Activated CD4-positive, alpha-beta T cell treated with anti-CD3 and anti-CD28 coated beads, Interleukin-2, amount 50 U/mL, for 1 hour (primary cell): ENCODE measurements at places on chromosomes 7 and 10.

DNA sequence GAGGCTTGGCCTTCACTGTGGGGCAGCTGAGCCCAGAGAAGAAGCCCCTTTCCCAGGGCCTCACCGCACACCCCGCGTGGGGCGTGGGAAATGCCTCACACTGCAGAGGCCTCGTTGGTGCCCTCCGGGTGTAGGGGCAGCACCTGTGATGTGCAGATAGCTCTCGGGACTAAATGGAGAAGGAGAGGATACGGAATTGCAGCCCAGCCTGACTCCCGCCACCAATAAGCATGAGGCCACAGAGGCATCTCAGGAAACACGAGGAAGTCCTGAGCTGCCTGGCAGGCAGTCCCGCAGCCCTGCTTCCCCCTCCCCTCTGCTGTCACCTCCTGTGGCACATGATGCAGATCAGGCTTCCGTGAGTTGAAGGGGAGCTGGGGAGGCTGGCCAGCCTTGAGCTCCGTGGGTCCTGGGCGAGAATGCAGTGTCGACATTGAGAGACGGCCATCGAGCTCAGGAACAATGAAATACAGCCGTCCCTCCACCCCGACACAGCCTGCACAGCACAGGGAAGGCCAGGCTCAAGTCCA, 59.6 kb upstream of the PPP2R2D start:
- no peak for DNase-seq

- no peak for DNase-seq
Observed at GRCh38 chr7:158000160-158000559, 587.5 kb downstream of the PTPRN2 start.

GRCh38 chr7:148919859-148920258, 35.8 kb upstream of the EZH2 start:
- no peak for DNase-seq

- no peak for DNase-seq
Observed at GRCh38 chr7:41584746-41585145, 118.1 kb downstream of the INHBA start.

DNA sequence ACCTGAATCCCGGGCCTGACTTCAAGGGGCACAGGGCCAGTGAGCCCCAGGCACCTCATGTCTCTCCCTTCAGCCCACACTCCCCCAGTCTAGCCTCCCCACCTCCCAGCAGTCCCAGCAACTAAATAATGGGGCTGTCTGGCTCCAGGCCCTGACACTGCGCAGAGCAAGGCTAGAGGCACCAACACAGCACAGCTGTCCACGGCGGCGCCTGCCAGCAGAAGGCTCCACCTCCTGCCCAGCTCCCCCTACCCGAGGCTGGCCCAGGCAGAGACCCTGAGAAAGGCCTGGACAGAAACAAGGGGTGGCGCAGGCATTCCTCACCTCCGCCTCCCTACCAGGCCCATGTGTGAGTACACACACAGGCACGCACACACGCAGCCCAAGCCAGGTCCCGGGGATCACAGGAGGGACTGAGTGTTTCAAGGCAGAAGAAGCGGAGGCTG, 6.1 kb downstream of the KCNH2 start:
- no peak for DNase-seq

DNA sequence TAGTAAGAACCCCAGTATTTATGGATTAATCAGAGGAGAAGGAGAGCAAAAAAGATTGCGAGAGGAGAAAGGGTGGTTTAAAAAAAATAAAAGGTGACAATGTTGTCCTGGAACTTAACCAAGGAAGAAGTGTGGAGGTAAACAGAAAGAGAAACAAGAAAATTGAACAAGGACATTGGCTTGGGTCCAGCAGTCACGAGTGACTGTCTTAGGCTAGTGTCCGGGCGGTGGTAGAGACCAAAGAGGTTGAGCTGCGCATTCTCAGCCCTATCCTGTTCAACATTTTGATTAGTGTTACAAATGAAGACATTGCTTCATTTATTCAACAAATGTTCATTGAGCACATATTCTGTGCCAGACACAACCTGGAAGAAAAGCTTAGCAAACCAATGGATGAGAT, 329.9 kb downstream of the FGFR2 start:
- no peak for DNase-seq

DNA sequence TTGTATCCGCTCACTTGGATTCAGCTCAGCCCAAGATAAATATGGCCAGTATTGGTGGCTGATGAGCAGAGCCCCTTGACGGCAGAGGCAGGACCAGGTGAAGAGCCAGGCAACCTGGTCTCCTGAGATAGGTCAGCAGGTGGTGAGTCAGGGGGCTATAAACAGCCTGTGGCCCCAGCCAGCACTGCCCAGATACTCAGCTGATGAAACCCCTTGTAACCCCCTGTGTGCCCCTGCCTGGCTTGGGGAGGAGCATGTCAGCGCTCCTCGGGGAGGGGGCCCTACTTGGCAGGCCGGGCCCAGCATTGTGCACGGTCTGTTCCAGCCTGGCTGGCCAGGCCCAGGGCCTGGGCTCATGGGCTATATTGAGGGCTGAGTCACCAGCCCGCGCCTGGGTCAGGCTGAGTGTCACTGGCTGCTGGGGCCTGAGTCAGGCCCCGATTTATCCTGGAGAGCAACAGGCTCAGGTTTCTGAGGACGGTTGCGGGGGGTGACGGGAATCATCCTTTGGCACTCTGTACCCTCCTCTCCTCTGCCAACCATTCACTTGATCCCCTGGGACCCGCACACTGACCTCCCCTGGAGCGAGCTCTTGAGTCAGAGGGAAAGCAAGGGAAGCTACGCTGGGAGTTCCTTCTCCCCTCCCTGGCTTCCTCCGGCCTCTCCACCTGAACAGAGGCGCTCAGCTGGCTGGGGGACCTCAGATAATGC, 2.8 kb upstream of the FLNC start:
- no peak for DNase-seq
